Psoas muscle (tissue), 8 donors: ENCODE measurements at places on chromosomes 12 and 14. TPM values are rescaled to one million over a fixed set of nuclear protein-coding genes. Genes with fewer than 3 reads are reported as not detected.

RNASE1 gene
- total RNA-seq, result 97.8 TPM

- DNase-seq, result no peak
Measured at GRCh38 chr12:27896419-27896990, 76.0 kb downstream of the PTHLH start.

GRCh38 chr12:124480469-124481256 lies 86.7 kb downstream of the NCOR2 start:
- peak; percentile 75 for DNase-seq

- no peak for DNase-seq
Measured at GRCh38 chr12:2858944-2859421, 2.1 kb upstream of the TEX52 start.

HOXC12 gene
- total RNA-seq, result not detected

DNA sequence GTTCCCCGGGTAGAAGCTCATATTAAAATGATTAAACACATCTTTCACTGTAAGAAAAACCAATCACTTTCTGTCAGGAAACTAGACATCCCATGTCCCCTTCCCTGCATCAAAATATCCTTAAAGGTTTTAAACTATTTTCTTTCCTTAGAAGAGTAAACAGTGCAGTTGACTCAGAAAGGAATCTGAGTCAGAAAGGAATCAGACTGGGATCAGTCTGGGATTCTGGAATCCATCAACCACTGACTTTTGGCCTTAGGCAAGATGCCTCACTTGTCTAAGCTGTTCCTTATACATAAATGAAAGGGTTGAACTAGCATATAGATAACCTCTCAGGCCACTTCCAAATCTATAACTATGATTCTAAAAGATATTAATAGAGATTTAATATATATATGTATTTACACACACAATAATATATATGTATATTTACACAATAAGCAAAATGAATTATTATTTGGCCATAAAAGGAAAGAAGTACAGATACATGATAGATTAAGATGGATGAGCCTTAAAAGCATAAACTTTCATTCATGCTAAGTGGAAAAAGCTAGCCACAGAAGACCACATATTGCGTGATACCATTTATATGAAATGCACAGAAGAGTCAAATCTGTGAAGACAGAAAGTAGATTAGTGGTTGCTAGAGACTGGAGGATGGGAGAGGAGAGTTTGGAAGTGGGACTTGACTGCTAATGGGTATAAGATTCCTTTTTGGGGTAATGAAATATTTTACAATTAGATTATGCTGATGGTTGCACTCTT lies 114.4 kb downstream of the SLC38A1 start:
- DNase-seq, result no peak

GRCh38 chr12:57580466-57580795 lies 10.6 kb upstream of the PIP4K2C start:
- DNase-seq, result no peak

GRCh38 chr14:94044476-94045091 lies 18.4 kb downstream of the OTUB2 start:
- DNase-seq, result no peak

AKAP3 gene
- total RNA-seq, result 1.9 TPM

GRCh38 chr14:95319312-95320077 lies at the start of gene CLMN:
Gene CLMN (minus strand): TSS chr14:95319908. CDS start chr14:95319792, 116 bp downstream.
- DNase-seq, result peak; percentile 66

GRCh38 chr12:6823182-6824084 lies 1.8 kb downstream of the GPR162 start:
- DNase-seq, result no peak

DNA sequence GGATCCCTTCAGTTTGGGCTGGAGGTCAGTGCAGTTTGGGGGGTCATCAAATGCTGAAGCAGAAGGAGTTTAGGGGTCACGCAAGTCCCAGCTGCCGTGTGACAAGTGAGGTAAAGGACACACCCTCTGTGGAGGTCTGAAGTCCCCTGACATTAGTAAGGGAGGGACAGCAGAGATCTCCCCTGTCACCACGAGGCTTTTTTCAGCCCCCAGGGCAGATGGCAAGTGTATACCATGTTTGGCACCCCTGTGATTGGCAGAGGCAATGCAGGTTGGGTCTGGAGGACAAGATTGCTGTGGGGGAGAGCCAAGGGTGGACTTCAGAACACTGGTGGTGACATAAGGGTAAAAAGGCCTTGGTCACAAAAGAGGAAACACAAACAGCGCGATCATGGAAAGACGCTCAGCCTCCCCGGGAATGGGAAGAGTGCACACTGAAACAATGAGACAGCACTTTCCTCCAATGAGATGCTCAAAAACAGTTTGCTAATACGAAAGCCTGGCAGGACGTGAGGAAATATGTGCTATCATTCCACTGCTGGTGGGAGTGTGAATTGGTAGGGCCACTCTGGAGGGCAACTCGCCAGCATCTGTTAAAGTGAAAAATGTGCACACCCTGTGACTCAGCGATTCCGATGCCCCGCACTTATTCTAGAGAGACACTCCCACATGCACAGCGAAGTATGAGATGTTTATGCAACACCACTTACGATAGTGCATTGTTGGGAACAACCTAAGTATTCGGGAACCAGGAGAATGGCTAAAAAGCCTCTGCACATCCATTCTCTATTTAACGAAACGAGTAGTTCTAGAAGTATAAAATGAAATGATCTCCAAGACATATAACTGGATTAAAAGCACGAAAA lies 14.4 kb upstream of the CD27 start:
- DNase-seq, result peak; percentile 83

SLC24A4 gene
- 0.69 TPM for total RNA-seq

- no peak for DNase-seq
Measured at GRCh38 chr14:71525663-71526221, 406.5 kb upstream of the RGS6 start.

DNA sequence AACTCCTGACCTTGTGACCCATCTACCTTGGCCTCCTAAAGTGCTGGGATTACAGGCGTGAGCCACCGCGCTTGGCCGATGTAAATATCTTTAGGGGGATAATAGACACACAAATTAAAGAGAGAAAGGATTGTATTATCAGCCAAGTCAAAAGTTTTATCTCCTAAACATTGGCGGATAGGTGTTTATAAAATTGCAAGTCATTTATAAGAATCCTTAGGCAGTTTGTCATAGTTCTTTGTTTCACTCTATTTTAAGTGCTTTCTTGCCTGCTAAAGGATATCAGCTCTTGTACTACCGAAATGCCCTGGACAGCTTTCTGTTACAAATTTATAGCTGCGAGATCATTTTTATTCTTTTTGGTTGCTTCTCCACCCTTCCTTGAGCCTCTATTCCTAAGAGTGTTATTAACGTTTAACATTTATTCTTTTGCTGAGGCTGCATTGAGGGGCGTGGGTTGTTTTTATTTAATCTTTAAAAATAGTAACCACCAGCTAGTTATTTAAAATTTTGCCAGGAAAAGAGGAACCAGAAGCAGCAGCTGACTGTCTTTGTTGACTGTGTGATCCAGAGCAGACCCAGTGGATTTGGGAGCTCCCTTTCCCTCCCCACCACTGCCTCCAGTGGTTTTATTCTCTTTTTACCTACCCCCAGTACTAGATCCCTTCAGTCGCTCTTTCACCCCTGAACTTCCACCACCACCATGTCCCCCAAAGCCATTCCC lies 106.4 kb downstream of the DIP2B start:
- no peak for DNase-seq

KRT83 gene
- not detected for total RNA-seq

DNA sequence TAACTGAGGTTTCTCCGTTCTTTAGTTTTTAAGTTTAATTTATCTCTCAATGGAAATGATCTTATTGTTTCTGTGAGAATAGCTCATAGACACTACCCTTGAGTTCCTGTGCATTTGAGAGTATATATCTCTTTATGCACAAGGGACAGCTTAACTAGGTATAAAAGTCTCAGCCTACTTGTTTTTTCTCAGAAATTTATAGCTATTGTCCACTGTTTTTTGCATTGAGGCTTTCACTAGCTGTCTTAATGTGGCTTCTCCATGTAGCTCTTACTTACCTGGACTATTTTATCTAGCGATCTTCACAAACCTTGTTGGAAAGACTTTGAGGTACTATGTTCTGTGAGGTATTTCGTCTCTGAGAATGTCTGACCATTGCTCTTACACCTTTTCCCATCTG lies 153.9 kb upstream of the RTL1 start:
- no peak for DNase-seq

GRCh38 chr14:96727073-96727472 lies 70.1 kb upstream of the VRK1 start:
- DNase-seq, result no peak

GRCh38 chr12:22229652-22230279 lies 104.7 kb downstream of the ST8SIA1 start:
- no peak for DNase-seq

- no peak for DNase-seq
Measured at GRCh38 chr12:6817662-6818157, 3.9 kb upstream of the GPR162 start.

DNA sequence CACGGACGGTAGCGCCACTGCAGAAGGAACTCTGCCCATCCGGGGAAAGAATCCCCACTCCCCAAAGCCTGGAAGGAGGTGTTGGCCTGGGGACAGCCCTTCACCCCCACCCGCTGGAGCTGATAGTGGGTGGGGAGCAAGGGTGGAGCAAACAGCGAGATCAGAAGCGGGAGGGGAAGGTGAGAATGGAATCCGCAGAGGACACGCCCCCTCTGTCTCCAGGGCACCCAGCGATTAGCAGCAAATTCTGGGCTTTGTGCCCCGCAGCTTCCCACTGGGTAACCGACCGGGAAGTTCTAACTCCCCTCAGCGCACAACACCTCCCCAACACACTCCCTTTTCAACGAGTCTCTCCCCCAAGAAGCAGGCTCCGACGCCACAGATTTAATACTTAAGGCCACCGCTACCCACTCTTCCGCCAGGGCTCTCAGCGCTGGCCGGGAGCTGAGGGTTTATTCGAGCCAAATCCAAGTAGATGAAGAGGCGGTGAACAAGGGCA lies 1.4 kb downstream of the SLC25A29 start:
- no peak for DNase-seq

DNA sequence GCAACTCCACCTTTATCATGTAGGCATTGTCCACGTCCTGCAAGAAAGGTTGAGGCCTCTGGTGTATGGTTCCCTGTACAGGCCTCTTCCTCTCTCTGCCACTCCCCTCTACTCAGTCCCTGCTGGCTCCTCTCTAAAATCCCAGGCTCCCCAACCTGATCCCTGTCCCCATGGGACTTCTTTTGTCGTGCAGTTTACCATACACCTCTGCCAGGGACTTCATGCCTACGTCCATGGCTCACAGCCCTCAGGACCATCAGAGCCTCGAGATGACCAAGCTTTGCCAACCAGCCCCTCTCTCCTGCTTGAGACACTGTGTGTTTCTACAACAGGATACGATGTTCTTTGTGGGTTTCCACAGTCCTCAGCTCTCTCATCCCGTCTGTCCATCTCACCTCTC lies 2.9 kb downstream of the KRT2 start:
- DNase-seq, result no peak

TMTC3 gene
- 6.3 TPM for total RNA-seq

DNA sequence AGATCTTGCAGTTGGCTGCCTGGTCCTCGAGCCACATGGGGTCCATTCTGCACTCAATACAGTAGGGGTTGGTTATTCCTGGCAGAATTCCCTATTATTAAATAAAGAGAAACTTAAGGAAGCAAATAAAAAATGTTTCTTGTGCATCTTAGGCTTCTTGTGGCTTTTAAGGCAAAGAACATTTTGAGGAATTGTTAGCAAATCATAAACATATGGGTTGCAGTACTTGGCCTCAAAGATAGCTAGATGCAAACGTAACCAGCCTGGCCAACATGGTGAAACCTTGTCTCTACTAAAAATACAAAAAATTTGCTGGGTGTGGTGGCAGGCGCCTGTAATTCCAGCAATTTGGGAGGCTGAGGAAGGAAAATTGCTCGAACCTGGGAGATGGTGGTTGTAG lies 50.8 kb upstream of the KCNA5 start:
- DNase-seq, result no peak

BORCS5 gene
- 10.7 TPM for total RNA-seq

DNA sequence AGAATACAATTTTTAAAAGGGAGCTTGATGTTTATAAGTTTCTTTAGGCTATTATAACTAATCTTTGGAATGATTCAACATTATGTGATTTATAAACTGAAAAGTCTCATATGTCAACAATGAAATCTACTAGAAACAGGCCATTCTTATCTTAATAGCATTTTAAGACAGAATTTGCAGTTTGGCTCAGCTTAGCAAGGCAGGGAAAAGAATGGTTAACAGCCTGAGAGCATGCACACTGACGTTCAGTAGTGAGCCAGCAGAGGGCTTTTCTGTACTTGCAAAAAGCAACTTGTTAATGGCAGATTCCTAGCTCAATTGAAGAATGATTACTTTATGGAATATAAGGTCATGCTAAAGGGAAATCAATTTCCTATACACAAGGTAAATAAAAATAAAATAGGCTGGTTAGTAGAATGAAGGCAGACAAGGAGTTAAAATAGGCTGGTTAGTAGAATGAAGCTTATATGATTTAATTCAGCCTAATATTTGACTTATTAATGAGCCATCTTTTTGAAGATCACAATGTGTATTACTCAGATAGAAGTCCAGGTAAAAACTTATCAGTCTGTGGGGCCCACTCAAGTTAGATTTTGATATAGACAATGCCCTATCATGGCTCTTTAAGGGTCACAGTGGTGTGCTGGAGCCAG lies 95.9 kb downstream of the OTOGL start:
- DNase-seq, result no peak

- DNase-seq, result no peak
Measured at GRCh38 chr14:68748691-68749090, 44.2 kb downstream of the ZFP36L1 start.

GRCh38 chr12:39816671-39817185 lies 197.1 kb upstream of the ABCD2 start:
- DNase-seq, result no peak

ACRBP gene
- 0.82 TPM for total RNA-seq

DNA sequence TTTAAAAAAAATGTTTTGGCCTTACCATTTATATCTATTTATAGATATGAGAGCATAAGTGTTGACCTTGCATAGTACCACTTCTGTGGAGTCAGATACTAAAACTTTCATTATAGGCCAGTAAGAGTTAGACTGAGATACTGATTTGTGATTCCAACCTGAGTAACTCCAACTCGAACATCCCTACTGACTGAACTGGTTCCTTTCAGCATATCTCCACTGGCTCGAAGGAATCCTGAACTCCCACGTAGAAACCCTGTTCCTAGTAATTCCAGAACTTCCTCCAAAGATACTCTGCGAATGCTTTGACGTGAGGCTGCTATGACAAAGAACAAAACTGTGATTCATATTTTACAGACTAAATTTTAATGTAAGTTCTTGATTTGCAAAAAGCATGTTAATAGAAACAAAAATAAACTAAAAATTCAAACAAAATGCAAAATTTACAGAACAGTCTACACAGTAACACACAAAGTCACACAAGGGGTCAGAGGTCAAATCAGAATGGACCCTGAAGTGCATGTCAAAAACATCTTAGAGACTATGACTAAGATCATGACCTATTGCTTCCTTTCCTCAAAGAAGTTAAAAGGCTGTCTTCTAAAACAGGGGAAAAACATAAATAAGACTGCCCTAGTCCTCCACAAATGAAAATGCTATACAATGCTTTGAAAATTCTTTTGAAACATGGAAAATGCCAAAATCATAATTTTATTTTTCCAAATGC lies 31.5 kb downstream of the HEATR5A start:
- DNase-seq, result no peak
